CD4-positive, alpha-beta T cell treated with Interleukin-6 at 100 ng/mL for 8 hours (primary cell): ENCODE measurements at places on chromosomes 1 and 21.
A peak's percentile ranks its signal among the peaks of the same experiment; 100 is the strongest.

- no peak for DNase-seq
Observed at GRCh38 chr1:7471836-7472235, 299.3 kb upstream of the VAMP3 start.

DNA sequence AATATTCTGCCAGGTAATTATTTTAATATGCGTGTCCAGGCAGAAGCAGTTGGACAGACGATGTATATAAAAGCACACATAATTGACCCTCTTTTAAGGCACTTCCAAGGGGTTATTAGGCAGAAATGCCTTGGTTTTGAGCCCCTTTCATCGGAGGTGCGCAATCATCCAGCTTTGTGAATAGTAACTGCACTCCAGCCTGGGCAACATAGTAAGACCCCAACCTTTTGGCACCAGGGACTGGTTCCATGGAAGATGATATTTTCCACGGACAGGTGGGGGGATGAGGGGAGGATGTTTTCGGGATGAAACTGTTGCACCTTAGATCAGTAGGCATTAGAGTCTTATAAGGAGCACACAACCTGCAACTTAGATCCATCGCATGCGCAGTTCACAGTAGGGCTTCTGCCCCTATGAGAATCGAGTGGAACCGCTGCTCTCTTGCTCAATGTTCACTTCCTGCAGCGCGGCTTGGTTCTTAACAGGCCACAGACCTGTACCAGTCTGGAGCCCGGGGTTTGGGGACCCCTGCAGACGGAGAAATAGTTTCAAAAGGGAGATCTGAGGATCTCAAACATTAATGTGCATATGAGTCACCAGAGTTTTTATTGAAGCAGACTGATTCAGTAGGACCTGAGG is 1.8 kb upstream of the MCOLN2 start:
- peak; percentile 62 for DNase-seq

DNA sequence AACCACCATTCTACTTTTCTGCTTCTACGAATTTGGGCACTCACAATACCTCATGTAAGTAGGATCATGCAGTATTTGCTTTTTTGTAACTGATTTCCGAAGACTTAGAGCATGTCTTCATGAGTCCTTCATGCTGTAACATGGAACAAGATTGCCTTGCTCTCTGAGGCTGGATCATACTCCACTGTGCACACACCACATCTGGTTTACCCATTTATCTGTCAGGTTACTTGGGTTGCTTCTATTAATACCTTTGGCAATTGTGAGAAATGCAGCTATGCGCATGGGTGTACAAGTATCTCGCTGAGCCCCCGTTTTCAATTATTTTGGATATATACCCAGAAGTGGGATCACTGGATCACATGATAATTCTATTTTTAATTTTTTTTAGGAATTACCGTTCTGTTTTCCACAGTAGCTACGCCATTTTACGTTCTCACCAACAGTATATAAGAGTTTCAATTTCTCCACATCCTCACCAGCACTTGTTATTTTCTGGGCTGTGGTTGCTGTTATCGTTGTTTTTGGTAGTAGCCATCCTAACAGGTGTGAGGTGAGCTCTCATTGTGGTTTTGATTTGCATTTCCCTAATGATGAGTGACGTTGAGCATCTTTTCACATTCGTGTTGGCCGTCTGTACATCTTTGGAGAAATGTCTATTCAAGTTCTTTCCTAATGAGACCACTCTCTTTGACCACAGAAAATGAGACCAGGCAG is 10.7 kb upstream of the SLC2A5 start:
- DNase-seq: no peak

GRCh38 chr1:207892764-207893163 is 18.2 kb downstream of the CD34 start:
- DNase-seq: no peak

DNA sequence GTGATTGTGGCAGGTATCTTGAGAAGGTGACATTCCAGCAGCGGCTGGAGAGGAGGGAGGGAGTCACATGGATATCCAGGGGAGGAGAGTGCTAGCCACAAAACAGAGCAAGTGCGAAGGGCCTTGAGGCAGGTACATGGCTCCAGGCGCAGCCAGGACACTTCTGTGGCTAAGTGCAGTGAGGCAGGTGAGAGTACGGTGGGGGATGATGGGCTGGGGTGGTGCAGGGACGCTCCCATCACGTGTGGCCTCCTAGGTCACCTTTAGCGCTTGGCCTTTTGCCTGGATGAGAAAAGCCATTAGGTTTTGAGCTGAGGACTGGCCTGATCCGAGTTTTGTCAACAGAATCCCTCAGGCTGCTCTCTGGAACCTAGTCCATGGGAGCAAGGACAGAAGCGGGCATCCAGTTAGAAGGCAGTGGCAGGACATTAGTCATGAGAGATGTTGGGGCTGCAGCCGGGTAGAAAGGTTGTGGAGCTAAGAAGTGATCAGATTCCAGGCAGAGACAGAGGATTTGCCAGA is 31.6 kb downstream of the SMYD2 start:
- DNase-seq: no peak

GRCh38 chr1:93848350-93848883 is 30.6 kb downstream of the DNTTIP2 start:
- DNase-seq: no peak

DNA sequence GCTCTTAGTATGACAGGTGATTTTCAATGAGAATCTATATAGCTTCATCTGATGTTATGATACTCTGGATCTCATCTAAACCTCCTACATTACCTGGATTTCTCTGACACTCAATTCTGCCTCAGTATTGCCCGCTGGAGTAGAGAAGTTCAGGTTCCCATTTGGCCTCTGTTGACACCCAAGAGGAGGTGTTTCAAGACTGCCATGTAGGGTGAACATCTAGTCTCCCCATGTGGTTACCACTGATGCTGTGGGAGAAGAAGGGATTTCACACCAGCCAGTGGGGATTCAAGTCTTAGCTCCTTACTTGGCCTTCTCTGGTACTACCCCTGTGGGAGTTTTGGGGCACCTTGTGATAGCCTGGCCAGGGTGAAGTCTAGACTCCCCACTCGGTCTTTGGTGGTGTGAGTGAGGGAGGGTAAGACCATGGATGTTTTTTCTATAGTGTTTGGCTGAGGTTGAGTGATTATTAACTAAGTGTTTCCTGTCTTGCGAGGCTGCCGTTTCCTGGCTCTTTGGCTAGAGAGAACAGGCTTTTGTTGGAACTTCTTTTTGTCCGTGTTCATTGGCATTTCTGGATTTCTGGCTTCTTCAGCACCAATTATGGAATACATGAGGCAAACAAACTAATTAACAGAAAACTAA is 90.7 kb downstream of the RHOU start:
- no peak for DNase-seq

DNA sequence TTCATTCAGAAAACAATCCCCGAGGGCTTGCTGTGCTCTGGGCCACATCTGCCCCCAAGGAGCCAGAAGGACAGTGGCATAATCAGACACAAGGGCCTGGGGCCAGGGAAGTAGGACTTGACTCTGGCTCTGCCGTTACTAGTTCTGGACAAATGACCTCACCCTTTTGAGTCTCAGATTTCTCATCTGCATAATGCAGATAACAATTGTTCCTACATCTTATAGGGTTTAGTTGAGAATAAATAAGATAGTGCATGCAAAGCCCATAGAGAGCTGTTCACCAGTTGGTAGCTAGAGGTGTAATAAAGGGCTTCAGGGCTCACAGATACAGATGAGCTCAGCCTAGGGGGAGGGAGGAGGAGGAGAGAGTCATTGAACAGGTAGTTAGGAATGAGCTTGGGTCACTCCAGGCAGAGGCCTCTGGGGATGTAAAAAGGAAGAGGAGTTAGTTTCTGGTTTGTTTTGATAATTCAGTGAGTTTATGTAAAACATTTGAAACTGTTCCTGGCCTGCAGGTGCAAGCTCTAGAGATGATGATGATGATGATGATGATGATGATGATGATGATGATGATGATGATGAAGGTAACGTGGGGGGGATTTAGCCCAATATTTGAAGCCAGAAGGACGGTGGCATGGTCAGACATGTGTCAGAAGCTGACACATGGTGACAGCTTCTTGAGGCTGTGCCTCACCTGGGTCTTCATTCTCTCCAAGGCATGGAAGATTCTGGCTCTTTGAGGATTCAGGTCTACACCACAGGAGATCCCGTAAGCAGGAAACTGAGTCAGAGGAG is 858 bp downstream of the LACTBL1 start:
- no peak for DNase-seq

- no peak for DNase-seq
Observed at GRCh38 chr1:175078629-175079028, 11.0 kb downstream of the TNN start.
